ENCODE measurements at places on chromosomes 5 and 9. TPM values are rescaled to one million over a fixed set of nuclear protein-coding genes. Genes with fewer than 3 reads are reported as not detected.

Gene TAF11L8
- polyA plus RNA-seq: not detected

Gene TMOD1
- polyA plus RNA-seq: 0.59 TPM

DNA sequence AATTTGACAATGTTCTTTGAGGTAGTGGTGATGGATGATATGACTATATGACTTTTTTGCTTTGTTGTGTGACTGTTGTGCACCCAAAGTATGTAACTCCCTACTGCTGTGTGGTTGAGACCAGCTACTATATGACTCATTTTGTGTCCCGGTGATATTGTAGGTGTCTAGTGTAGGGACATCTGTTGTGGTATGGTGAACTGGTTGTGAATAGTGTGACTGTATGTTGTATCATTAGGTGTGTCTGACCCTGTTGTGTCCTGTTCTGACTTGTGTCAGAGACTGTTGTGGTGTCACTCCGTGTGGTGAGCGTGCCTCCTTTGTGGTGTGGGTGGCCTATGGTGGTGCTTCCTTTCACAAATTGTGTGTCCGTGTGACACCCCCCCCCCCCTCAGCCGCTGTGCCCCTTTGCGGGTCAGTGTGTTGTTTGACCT, 11.2 kb upstream of the CXXC5 start:
- peak; percentile 52 for DNase-seq

DNA sequence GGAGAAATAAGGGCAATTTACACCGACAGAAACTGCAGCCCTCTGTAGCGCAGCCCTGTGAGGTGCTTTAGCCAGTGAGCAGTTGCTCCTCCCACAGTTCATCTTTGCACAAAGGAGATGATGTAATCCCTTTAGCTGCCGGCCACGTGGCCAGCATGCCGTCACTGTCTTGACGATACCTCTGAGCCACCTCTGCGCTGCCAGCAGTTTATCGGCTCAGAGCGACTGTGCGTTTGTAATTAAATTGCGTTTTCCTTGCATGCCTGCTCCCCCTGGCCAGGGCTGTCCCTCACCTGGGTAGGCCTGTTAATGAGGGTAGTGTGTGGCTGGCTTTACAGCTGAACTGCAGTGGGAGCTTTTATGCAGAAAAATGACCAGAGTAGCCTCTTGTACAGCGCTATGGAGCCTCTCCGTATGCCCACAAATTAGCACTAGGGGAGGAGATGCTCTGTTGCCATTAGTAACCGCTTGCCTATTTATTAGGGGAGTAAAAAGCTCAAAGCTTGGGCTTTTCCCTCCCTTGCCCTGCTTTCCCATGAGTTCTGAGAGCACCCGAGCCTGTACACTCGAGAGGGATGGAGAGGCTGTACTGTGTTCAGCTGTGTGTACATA, 107.0 kb downstream of the TRIO start:
- DNase-seq: peak; percentile 42

GRCh38 chr5:87393331-87393730, 19.4 kb downstream of the CCNH start:
- no peak for DNase-seq

GRCh38 chr5:163533223-163533622, 27.8 kb downstream of the MAT2B start:
- DNase-seq: no peak

Data from CD14-positive monocyte (primary cell).